ENCODE measurements at places on chromosomes 1 and 21. TPM values are rescaled to one million over a fixed set of nuclear protein-coding genes. Genes with fewer than 3 reads are reported as not detected.
A peak's percentile ranks its signal among the peaks of the same experiment; 100 is the strongest.

GRCh38 chr1:214864896-214865688 is 217.4 kb upstream of the KCNK2 start:
- no peak overlapping the region for H3K4me3 ChIP-seq
- no peak for DNase-seq
- no peaks in the 10 kb centered on the region for H3K4me1 ChIP-seq
- H3K27me3 ChIP-seq = no peaks in the 10 kb centered on the region
- no peaks in the 10 kb centered on the region for H3K36me3 ChIP-seq

Gene FOXO6
- total RNA-seq = 2.2 TPM

Gene NMNAT2
- total RNA-seq = 0.93 TPM

DNA sequence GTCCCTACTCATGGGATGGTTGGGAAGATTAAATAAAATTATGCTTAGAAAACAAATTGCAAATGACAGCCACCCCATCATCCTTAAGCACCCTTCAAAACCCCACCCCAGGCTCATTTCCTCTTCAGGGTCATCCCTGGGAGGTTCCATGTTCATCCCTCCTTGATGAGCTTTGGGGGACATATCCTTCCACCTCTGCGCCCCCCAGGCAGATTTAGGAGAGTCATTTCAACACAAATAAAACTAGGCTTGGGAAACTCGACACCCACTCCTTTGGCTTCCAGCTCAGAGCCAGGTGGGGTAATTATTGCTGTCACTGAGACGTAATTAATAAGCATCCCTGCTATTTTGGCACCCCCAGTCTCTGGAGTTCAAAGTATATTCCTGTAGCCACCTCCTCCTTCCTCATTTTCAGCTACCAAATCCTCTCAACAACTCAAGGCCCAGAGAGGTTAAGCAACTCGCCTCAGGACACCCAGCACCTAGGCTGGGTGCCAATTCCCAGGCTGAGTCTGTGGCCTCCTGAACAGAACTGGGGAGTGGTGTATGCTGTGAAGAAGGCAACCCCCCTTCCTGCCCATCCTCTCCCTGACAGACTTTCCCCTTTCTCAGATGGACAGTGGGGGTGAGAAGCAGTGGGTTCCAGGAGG is 595 bp downstream of the CRYBG2 start:
- H3K27me3 ChIP-seq = peaks cover 24% of the 10 kb centered on the region
- no peak for DNase-seq
- H3K27ac ChIP-seq = no peak overlapping the region
- no peaks in the 10 kb centered on the region for H3K4me1 ChIP-seq
- H3K36me3 ChIP-seq = no peaks in the 10 kb centered on the region

Gene KCNE2
- total RNA-seq = not detected

DNA sequence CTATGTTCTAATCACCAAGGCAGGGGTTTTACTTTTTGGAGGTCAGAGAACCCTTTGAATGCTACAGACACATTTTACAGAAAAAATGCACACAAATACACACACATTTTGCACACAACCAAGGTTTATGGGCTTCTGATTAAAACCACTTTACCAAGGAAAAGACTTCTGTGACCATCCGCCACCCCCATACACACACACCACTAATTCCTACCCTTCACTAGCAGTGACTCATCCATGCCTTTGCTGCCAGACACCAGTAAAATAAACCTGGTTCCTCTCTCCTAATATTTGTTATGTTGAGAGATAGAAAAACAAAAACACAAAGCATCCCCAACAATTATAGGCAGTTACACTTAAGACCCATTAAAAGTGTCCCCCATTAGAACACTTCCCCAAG is 12.9 kb downstream of the PIGM start:
- no peaks in the 10 kb centered on the region for H3K27me3 ChIP-seq
- H3K27ac ChIP-seq = no peak overlapping the region
- no peak overlapping the region for H3K4me3 ChIP-seq
- H3K36me3 ChIP-seq = no peaks in the 10 kb centered on the region

Gene CLSTN1
- 72.7 TPM for total RNA-seq

- peak overlapping the region; percentile 93 for H3K27ac ChIP-seq
- DNase-seq = no peak
- H3K36me3 ChIP-seq = peaks cover 32% of the 10 kb centered on the region
These were observed 1.1 kb downstream of the LGALS8 start for GRCh38 chr1:236524895-236525184.

Gene CLEC20A
- not detected for total RNA-seq

DNA sequence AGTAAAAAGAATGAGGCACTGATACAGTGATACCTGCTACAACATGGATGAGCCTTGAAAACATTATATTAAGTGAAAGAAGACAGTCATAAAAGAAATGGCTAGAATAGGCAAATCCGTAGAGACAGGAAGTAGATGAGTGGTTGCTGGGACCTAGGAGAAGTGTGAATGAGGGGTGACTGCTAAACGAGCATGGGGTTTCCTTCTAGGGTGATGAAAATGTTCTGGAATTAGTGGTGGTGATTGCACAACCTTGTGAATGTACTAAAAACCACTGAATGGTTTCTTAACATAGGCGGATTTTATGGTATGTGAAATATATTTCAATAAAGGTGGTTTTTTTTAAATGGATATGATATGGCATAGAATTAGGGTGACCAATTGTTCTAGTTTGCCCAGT is 12.6 kb upstream of the SERINC2 start:
- no peak overlapping the region for H3K27ac ChIP-seq
- H3K4me3 ChIP-seq = no peak overlapping the region
- H3K4me1 ChIP-seq = no peaks in the 10 kb centered on the region
- H3K27me3 ChIP-seq = no peaks in the 10 kb centered on the region
